NCI-H1092 treated with DMSO at 0.1 percent for 48 hours (cell line): ENCODE measurements at places on chromosomes 7 and 10.
A peak's percentile ranks its signal among the peaks of the same experiment; 100 is the strongest.

DNA sequence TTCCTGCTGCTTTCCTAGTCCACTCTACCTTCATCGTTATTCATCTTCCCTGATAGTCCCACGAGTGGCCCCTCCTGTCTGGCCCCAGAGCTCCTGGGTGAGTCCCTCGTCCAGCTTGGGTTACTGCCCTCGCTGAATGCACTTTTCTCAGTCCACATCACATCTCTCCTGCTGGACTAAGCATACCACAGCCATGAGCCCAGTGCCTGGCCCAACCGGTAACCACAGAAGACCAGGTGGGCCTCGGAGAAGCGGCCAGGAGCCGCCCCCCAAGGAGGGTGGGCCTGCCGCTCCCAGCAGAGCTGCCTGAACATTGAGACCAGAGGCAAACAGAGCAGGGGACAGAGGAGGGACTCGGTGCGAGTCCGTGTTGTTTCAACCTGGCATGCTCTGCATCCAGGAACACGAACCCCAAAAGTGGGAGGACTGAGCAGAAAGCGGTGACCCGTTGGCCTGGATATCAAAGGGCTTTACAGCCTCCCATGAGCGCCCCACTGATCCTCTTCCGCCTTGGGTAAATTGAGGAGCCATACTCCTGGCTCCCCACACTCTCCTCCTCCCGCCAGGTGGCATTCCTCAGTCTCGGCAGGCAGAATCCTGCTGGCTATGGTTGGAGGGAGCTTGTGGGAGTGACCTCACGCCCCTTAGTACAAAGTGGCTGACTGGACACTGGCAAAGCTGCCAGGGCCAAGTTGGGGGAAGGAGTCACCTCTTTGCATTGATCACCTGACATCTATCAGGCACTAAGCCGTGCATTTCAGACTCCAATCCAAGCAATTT, 13.3 kb downstream of the TMEM72 start:
- DNase-seq, result no peak

- no peak for DNase-seq
Observed at GRCh38 chr10:102611514-102612087, 32.7 kb upstream of the TRIM8 start.

- DNase-seq, result peak; percentile 8
Observed at GRCh38 chr10:5413012-5413938, 918 bp downstream of the NET1 start.

DNA sequence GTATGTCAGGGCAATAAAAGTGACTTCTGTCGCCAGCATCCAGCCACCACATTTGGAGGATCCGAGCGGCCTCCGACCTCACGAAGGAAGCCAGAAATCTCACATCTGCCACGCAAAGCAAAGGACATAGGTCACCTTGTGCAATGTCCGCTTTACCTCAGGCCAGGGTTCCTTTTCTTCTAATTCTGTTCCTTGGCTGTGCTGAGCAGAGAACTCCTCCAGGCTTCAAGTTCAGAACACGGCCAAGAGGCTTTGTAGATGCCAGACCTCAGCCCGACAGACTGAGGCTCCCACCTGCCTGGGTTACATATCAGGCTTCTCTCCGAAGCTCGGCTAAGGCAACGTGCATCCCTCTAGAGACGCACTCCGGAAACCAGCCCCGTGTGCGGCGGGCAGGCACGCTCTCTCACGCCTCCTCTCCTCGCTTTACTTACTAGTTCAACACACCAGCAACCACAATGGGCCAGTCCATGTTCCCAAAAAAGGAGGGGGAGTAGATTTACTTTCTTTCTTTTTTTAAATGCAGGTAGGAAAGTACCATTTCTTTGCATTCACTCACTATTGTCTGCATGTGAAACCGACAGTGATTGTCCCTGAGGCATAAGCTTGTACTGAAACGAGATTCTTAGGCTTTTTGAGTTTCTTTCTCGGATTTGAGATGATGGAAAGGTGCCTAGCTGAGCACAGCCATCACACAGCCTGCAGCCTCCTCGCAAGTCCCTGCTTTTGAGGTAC, 122.4 kb upstream of the AFAP1L2 start:
- peak; percentile 87 for DNase-seq

DNA sequence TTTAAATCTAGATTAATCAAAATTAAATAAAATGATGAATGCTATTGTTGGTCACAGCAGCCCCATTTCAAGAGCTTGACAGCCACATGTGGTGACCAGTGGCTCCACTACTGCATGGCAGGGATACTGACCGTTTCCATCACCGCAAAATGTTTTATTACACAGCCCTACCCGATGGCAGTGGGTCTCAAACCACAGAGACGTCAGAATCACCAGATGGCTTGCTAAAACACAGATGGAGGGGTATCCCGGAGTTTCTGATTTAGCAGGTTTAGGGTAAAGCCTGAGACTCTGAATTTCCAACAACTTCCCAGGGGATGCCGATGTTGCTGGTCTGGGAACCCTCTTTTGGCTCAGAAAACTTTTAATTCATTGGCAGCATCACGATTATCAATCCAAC, 47.9 kb downstream of the RSU1 start:
- no peak for DNase-seq

DNA sequence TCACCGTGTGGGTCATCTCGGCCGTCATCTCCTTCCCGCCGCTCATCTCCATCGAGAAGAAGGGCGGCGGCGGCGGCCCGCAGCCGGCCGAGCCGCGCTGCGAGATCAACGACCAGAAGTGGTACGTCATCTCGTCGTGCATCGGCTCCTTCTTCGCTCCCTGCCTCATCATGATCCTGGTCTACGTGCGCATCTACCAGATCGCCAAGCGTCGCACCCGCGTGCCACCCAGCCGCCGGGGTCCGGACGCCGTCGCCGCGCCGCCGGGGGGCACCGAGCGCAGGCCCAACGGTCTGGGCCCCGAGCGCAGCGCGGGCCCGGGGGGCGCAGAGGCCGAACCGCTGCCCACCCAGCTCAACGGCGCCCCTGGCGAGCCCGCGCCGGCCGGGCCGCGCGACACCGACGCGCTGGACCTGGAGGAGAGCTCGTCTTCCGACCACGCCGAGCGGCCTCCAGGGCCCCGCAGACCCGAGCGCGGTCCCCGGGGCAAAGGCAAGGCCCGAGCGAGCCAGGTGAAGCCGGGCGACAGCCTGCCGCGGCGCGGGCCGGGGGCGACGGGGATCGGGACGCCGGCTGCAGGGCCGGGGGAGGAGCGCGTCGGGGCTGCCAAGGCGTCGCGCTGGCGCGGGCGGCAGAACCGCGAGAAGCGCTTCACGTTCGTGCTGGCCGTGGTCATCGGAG, 1.8 kb downstream of the ADRA2A start:
- no peak for DNase-seq

GRCh38 chr7:103996639-103997038, 7.2 kb upstream of the RELN start:
- no peak for DNase-seq

GRCh38 chr10:22103701-22104470, 100.4 kb upstream of the DNAJC1 start:
- DNase-seq, result no peak

DNA sequence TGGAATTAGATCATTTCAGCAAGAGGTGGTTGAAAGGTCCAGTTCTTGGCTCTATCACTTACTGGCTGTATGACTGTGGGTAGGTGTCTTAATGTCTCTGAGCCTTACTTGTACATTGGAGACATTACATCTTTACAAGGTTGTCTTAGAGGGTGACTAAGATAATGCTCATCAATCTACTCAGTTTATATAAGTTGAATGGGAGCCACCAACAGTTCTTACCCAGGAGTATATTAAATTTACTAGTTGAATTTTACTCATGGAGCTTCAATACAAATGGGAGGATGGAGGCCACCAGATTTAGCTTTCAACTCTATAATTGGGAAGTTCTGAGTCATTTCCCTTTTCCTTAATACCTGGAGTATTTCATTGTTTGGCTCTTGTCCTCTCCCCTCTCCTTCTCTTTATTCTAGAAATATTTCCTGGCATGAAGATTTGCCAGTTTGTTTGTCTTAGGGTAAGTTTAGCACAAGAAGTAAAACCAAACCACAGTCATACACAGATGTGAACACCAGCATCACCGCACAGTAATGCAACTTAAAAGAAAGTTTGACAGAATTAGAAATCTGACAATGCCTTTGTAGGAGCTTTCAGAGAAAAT, 222.8 kb downstream of the LRMDA start:
- DNase-seq, result no peak

GRCh38 chr7:149833495-149834130, 4.6 kb upstream of the ZNF862 start:
- no peak for DNase-seq

DNA sequence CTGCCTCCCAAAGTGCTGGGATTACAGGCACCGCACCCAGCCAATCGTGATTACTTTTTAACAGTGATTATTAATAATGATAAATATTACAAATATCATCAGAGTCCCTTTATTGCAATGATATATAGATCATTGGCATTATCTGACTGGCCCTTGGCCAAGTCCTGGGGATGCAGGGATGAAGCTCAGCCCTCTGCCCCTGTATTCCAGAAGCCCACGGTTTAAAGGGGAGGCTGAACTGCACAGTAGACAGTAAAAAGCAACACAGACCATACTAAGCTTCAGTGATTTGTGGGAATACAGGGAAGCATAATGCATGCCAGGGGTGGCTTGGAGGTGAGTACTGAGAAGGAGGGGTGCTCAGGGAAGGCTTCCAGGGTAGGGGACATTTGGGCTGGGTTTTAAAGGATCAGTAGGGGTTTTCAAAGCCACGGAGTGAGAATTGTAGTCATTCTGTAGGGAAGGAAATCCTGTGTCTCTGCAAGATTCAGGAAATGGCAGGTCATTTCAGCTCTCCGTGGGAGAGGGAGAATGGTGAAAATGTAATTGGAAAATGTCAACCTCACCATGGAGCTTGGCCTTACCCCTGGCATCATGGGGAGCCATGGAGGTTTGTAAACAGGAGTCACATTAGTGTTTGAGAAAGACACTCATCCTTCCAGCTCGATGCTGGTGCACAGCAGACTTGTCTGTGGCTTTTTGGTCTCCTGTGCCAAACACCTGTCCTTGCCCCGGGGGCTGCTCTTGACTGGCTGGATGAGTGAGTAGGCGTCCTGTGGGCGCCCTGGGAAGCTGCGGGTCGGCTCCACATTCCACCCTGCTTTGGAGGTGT, 8.8 kb downstream of the ADAMTS14 start:
- DNase-seq, result no peak

DNA sequence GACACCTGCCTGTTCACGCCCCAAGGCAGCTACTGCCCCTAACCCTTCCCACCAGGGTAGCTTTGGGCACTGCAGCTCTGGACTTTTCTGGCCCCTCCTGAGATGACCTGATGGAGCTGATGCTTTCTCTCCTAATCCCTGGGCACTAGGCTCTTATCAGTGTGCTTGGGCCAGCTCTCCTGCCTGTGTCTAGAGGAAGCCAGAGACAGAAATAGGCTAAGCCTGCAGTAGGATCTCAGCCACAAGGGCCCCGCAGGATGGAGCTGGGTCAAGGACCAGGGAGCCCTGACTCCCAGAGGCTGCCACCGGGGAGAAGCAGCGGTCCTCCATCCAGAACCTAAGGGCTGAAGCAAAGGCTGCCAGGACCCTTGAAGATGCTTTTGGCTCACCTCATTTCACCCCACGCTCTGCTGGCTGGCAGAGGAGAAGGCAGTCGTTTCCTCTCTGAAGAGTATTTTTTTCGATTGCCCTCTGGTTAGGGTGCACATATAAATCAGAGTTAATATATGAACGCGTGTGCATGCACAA, 580.8 kb downstream of the GALNT17 start:
- no peak for DNase-seq

- DNase-seq, result no peak
Observed at GRCh38 chr7:47046949-47047348, 535.0 kb downstream of the TNS3 start.

- DNase-seq, result no peak
Observed at GRCh38 chr7:112283382-112283910, 77.0 kb downstream of the ZNF277 start.

- DNase-seq, result no peak
Observed at GRCh38 chr7:7795630-7796121, 77.3 kb upstream of the RPA3 start.

DNA sequence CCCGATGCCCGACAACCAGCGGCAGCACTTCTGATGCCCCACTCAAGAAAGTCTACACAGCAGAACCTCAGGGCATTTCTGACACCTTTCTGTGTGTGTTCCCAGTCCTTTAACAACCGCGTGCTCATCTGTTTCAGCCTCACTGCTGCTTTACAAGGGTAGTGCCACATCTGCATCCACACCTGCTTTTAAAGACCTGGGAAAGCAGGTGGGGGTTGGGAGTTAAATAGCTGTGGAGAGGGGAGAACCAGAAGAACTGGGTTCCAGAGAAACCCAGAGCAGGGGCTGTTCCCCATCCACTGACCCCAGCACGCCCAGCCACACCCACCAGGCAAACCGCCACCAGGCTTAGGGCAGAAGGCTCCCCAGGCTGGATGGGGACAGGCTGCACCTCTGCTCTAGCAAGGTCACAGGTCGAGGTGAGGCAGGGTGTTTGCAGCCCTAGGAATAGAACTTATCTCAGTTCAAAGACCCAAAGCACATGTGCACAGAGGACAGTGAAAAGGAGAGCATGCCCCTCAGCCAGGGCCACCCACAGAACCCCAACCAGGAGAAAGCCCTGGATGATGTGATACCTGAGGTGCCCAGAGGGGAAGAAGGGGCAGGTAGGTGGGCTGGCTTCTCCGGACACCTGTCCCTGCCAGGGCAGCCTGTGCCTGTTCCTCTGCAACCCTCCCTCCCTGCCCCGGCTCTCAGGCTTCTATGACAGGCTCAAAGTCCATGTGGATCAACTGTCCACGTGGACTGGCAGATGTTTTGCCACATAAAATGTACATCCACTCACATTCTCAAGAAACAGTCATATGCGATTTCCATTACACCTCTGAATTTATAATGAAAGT, 51.3 kb downstream of the COBL start:
- no peak for DNase-seq

- no peak for DNase-seq
Observed at GRCh38 chr10:1094112-1095057, 38.2 kb downstream of the WDR37 start.

DNA sequence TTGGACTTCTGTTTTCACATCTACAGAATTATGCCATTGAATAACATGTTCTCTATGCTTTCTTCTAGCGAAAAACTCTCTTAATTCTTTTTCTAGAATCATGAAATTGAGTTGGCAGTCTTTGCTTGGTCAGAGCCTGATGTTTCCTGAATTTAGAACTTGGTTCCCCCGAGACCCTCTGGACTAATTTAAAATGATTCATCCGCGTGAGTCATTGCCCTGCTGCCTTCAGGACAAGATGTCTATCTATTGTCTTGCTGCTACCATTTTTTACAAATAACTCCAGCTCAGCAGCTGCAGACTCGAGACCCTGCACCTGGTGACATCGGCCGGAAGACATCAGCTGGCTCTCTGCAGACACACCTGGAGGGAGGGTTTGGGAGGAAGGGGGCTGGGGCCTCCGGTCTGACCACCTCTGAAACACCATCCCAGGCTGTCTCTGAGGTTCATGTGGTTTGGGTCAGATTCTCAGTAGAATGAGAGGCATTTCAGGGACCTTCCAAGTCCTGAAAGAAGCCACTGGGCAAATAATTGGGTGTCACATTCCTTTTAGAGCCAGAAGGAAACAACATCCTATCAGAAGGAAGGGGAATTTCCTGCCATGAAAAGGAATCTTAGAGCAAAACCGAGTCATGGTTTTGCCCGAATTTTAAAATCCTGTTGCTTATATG, 20.9 kb upstream of the KLF6 start:
- no peak for DNase-seq

GRCh38 chr10:70726909-70727495, 54.7 kb downstream of the ADAMTS14 start:
- DNase-seq, result no peak
